OCI-M1 (cell line): ENCODE measurements at places on chromosomes 4 and X.

- peak; percentile 26 for DNase-seq
Measured at GRCh38 chr4:157291071-157291470, 70.5 kb downstream of the GRIA2 start.

DNA sequence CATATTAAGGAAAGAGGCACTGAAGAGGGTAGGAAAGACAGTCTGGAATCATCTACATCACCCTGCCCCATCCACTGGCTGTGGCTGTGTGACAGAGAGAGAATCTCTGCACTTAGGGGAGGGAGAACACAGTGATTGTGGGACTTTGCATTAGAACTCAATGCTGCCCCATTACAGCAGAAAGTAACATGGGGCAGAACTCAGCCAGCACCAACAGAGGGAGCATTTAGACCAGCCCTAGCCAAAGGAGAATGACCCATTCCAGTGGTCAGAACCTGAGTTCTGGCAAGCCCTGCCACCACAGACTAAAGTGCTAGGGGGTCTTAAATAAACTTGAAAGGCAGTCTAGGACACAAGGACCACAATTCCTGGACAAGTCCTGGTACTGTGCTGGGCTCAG lies 37.9 kb downstream of the ZNF330 start:
- no peak for DNase-seq

DNA sequence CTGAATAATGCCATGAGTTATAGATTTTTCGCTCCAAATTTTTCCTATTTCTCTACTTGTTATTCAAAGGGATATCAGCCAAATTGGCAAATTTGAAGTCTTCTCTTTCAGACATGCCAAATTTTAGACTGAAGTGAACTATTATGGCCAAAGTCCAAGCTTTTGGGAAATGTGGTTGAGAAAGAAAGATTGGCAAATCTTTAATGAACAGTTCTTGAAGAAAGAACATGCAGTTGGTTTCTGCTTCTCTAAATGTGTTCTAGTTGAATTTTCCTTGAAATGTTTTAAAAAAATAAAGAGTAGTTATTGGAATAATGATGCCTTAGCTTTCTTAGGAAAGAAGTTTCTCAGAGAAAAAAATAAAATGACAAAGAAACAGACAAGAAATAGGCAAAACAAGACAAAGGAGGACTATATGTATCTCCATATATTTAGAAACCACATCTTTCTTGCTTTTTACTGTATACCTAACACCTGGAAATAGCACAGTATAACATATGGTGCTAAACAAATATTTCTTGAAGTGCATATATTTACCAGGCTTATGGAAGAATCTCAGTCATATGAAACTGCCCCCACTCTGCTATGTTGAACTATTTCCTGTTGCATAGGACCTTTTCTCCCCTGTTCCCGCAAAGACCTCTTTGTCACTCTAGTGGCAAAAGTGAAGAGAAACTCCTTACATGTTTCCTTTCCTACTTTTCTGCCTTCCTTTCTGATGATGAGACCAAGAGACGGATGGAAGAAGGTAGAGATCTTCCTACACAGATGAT lies 250.0 kb downstream of the ARHGAP24 start:
- DNase-seq, result peak; percentile 39

- DNase-seq, result no peak
Measured at GRCh38 chr4:33802578-33802977, 2441.7 kb downstream of the ARAP2 start.

DNA sequence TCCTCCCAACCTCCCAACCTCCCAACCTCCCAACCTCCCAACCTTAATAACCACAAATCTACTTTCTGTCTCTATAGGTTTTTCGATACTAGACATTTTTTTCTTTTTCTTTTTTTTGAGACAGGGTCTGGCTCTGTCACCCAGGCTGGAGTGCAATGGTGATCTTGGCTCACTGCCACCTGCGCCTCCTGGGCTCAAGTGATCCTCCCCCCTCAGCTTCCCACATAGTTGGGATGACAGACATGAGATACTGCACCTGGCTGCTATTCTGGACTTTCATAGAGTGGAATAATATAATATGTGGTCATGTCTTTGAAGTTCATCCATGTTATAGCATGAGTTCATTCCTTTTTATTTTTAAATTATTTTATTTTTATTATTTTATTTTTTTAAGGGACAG lies 39.5 kb upstream of the ZFX start:
- no peak for DNase-seq

DNA sequence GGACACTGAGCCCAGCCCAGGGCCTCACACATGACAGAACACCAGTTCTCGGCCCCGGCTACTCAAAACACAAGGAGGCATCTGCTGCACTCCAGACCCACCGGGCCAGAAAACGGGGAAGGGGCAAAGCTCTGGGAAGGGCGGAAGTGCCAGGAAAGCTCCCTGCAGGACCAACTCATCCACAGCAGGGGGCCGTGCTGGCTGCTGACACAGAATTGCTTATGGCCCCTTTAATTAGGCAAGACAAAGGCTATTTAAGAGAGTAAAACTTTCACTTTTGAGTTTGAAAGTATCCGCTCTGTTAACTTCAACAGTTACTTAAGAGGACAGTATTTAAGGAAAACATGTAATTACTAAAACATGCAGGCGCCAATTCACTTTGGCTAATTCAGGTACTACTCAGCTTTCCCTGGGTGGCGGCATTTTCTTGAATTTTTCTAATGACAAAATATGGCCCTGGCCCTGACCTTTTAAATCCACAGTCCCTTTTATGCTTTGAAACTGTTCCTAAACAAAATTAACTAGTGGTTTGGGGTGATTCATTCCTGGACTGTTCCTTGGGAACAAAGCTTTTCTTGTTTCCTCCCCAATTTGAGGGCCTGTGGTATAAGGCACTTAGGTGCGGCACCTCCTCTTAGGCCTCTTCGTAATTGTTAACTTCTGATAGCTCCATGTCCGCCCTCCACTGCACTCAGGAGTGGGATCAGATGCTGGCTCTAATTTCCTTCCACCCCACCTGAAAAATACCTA lies 40.4 kb downstream of the NSG1 start:
- DNase-seq, result no peak

DNA sequence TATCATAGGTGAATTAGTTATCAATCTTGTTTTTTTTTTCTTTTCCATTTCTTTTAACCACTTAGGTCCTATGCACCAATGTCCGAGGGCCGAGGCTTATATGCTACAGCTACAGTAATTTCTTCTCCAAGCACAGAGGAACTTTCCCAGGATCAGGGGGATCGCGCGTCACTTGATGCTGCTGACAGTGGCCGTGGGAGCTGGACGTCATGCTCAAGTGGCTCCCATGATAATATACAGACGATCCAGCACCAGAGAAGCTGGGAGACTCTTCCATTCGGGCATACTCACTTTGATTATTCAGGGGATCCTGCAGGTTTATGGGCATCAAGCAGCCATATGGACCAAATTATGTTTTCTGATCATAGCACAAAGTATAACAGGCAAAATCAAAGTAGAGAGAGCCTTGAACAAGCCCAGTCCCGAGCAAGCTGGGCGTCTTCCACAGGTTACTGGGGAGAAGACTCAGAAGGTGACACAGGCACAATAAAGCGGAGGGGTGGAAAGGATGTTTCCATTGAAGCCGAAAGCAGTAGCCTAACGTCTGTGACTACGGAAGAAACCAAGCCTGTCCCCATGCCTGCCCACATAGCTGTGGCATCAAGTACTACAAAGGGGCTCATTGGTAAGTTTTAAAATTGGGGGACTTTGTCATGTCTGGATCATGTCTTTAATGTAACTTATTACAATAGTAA lies 250.7 kb downstream of the RAPGEF2 start:
- DNase-seq, result no peak

DNA sequence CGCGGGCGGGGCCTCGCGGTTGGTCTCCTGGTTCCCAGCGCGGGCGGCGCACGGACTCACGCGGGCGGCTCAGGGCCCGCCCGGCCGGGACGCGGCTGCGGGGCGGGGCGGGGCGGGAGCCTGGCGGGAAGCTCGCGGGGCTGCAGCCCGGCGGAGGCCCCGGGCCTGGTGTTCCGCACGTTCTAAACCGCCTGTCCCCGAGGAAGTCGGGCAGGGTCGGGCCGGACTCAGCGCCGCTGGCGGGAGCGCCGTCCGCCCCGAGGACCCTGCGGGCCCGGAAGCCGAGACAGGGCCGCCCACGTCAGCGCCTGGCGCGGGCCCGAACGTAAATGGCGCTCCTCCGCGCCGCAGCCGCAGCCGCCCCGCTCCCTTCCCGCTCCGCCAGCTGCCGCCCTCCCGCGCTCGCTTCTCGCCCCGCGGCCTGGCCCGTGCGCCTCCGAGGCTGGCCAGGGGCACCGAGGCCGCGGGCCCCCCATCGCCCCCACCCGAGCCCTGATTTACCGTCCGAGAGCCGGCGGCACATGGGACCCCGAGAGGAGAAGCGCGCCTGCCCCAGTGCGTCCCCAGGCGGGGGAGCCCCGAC lies 309 bp upstream of the CTBP1 start:
- DNase-seq, result peak; percentile 86

- DNase-seq, result no peak
Measured at GRCh38 chr4:112857461-112857860, 192.0 kb upstream of the ANK2 start.

DNA sequence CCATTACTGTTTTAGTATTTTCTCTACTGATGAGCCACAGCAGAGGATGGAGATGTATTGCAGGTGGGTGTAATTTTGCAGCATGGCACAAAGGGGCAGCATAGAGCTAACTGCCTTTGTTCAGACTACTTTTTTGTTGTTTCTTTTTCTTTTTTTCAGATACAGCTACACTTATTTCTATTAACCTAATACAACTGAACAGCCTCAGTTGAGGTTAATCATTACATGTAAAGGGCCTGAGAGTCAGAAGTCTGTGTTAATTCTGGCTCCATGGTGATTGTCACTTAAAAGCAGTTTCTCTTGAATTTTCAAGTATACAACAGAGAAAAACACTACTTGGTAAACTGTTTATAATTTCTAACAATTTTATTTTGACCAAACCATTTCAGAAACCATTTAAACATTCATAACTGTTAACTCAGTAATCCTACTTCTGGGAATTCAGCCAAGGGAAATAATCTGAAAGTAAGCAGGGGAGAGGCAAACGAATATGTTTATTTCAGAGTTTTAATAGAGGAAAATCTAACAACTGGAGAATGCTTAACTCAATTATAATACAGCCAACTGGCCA lies 13.9 kb upstream of the PPEF2 start:
- DNase-seq, result peak; percentile 73

DNA sequence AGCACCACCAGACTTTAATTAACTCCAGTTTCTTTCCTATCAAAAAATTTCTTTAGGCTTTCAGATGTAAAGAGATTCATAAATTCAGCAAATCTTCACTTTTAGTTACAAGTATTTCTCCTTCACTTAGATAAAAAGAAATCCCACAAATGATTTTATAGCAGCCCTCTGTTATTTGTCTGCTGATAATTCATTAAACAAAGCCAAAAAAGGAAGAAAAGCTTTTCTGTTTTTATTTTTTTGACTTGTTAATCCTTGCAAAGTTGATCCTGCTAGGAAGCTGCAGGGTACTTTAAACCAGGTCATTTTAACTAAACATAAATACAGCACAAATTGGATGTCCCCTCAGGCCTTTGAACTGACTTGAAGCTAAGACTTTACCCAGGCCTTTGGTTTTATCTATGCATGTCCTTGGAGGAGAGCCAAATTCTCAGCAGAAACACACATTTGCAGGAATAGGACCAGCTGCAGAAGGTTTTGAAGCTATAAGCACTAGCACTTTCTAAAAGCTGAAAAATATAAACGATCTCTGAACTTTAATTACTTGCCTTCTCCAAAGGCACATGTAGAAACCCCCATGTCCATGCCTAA lies 57.5 kb downstream of the PCDH18 start:
- peak; percentile 68 for DNase-seq

- no peak for DNase-seq
Measured at GRCh38 chr4:136505020-136505419, 1027.3 kb downstream of the PCDH18 start.

DNA sequence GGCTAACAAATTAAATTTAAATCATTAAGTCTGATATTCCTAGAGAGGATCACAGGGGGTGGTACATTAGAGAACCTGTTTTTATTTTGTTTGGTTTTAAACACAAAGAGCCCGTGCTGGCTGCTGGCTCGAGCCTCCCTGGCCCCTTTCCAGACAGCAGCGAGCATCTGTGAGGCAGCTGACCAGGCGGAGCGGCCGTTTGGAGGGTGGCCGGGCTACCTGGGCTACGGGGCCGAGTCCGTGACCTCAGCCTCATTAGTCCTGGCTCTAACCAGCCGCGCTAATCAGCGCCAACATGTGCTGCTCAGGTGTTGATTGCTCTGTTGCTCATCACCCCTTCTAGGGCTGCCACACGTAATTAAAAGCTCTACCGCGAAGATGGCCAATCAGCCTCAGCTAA lies 35.3 kb downstream of the DCTD start:
- DNase-seq, result no peak

DNA sequence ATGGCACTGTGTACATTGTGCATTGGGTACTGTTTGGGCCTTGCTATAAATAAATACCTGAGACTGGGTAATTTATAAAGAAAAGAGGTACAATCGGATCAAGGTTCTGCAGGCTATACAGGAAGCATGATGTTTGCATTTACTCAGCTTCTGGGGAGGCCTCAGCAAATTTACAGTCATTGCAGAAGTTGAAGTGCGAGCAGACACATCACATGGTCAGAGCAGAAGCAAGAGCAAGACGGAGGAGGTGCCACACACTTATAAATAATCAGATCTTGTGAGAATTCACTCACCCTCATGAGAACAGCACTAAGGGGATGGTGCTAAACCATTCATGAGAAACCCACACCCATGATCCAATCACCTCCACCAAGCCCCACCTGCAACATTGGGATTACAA lies 505.0 kb downstream of the ARAP2 start:
- no peak for DNase-seq

DNA sequence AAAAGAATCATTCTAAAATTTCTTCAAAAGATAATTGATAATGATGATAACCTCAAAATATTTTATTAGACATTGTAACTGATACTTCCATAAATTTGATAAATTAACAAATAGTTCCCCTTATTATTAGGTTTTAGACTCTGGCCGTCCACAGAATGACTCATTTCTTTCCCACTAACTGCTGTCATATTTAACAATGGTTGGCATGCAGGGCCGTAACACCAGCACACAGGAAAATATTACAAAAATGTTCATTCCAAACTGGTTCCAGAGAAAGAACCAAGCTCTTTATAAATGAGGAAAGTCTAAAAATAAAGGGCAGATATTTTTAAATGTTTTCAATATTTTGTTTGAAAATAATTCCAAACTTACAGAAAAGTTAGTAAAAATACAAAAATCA lies 28.2 kb downstream of the WDFY3 start:
- DNase-seq, result no peak

DNA sequence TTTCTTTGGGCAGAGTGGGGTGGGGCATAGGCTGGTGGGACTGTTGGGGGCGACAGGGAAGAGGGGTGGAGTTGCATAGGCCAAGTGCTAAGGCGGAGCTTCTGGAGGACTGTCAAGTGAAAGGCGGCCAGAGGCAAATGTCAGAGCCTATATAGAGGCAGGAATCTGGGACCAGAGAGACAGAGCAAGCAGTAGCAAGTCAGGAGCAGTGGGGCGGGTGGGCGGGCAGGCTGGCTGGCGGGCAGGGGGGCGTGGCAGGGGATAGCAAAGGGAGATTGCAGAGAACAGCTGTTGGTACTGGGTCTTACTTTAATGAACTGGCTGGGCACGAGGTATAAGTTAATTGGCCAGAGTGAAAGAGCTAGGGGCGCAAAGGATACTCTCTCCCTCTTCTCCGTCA lies 89.8 kb downstream of the RTL9 start:
- no peak for DNase-seq
